ENCODE measurements at places on chromosomes 5 and 9.

GRCh38 chr9:81609782-81610739 lies 79.3 kb downstream of the TLE1 start:
- no peak for DNase-seq

GRCh38 chr5:154053468-154053867 lies 14.7 kb downstream of the MFAP3 start:
- DNase-seq: no peak

DNA sequence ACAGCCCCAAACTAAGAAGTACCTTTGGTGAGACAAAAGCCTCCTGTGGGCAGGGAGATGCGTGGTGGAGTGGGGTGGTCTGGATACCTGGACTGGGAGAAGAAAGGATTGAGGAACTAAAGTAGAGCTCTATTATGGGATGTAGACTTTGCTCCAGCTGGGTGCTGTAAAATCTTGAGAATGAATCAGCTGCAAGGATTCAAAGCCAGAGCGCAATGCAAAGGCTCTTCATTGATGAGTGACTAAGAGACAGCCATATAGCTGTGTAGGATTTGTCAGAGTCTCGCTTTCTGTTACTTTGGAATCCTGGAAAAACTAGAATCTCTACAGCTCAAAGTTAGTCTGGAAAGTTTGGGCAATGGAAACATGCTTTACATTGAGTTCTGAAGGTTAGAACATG lies 159.9 kb downstream of the TAF11L14 start:
- DNase-seq: no peak

DNA sequence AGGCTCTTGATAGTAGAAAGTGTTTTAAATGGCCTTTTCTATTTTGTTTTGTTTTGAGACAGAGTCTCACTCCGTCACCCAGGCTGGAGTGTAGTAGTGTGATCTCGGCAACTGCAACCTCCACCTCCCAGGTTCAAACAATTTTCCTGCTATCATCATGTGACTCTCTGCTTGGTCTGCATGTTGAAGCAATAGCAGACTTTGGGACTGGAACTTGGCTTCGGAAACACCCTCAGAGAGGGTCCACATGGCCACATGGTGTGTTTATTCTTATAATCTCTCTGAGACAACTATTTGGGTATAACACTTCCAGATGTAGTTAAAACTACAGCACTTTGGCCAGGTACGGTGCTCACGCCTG lies 10.9 kb downstream of the SLC1A1 start:
- no peak for DNase-seq

DNA sequence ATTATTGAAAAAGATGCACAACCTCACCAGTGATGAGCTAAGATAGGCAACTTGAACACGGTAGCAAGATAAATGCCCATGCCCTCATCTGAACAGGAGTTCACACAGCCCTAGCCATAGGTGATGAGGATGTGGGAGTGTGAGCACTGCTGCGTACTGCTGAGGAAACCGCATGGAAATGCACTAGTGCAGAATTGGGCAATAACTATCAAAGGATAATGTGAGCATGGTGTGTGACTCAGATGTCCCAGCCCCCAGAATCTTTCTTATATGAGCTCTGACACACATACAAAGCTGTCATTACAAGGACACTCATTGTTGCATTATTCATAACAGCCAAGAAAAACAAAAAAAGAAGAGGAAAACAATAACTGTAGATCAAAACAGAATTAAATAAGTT lies 521.2 kb downstream of the IRX1 start:
- no peak for DNase-seq

- no peak for DNase-seq
Measured at GRCh38 chr5:53429706-53430105, 50.7 kb upstream of the FST start.

DNA sequence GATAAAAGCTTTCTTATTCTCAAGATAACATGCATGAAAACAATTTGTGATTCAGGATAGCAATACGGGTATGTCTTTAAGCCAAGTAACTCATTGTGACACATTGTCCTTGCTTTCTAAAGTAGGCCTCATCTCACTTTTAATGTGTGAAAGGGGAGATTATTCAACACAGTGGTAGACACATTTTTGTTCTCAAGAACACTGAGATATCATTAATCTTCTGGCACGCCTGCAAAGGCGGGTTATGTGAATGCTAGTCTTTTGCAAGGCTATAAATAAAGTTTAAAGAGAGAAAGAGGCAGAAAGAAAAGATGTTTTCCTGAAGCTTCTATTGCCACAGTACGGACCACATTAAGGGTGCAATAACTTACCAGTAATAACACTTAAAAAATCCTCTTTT lies 181.8 kb upstream of the MEF2C start:
- no peak for DNase-seq

DNA sequence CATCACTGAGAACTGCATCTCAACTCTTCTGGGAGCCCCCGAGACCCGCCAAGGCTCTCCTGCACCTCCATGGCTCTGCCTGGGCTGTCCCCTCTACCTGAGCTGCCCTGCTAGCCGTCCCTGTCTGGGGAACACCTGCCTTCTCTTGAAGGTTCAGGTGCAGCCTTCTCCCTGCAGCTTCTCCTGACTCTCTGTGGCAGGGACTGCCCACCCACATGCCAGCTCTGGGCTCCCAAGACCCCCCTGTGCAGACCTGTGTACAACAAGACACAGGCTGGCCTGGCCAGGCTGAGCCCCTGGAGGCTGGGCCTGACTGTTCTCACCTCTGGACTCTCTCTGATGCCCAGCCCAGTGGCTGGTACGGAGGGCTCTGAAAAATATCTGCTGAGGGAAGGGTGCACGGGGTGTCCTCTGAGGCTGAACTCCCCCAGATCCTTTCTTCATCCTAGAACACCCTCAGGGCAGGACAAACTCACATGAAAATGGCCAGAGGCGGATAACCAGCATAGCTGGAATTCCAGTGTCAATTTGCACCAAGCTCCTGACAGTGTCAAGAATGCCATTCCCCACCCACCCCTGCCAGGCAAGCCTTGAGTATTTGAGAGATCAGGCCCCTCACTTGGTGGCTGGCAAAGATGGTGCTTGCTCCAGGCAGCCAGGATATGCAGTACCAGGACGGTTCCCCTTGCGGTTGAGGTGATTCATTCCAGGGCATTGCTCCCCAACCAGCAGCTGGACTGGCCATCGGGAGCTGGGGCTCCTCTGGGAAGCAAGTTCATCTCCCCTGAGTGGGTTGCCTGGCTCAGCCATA lies 40.9 kb upstream of the SLC25A51 start:
- DNase-seq: no peak

- no peak for DNase-seq
Measured at GRCh38 chr5:168006456-168007130, 284.9 kb upstream of the WWC1 start.

GRCh38 chr9:129109537-129109903 lies 1.1 kb downstream of the CRAT start:
- no peak for DNase-seq

DNA sequence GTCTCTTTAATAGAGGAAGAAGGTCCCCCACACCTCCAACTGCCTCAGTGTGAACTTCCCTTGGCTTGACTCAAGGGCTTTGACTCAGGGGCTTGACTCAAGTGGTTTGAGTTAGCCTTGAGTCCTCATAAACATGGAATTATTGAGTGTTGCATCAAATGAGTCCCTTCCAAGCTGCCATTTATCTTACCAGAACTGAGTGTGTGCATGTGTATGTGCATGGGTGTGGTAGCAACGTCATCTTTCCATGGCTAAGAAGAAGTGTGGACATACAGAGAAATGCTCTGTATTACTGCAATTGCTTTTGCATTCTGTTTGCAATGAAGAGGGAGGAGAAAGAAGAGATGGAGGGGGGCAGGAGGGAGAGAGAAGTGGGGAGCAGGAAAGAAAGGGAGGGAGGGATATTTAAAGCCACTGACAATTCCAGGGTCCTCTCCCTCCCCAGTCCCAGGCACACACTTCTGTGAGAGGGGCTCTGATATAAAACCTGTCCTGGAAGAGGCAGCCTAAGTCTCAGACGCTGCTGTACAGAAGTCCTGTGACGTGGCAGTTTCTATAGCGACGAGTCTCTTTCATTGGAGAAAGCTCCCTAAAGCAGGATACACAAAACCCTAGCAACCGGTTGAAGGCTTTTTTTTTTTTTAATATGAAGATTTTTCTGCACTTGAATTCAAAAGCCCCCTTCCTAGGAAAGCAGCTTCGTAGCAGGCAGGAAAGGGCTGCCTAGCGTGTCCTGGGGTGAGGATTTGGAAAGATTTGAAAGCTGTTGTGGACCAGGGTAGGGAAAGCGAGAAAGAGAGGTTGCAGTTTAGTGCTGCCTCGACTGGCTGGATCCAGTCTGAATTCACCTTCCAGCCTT lies 93.3 kb upstream of the MAP1B start:
- DNase-seq: no peak

All from GF-D8 (cell line).